GM23248 (cell line): ENCODE measurements at places on chromosomes 11 and 22. TPM values are rescaled to one million over a fixed set of nuclear protein-coding genes. Genes with fewer than 3 reads are reported as not detected.
A peak's percentile ranks its signal among the peaks of the same experiment; 100 is the strongest.

Gene SPA17
- total RNA-seq = 4.9 and 6.5 TPM in 2 replicates

Gene MMP12
- total RNA-seq = 0.51 and 0.76 TPM in 2 replicates

Gene VPREB3
- total RNA-seq = not detected in 2 replicates

Gene ARRB1
- total RNA-seq = 2.1 and 3.1 TPM in 2 replicates

Gene WBP2NL
- total RNA-seq = 0.43 TPM in 1 of 2 replicates, not detected in the other

Gene CBLIF
- not detected in 2 replicates for total RNA-seq

Gene BIK
- total RNA-seq = not detected in 2 replicates

Gene C11orf52
- 2.1 and 3.5 TPM in 2 replicates for total RNA-seq

Gene NECTIN1
- 0.76 and 5.2 TPM in 2 replicates for total RNA-seq

Gene TSPAN32
- not detected in 2 replicates for total RNA-seq

Gene CALCA
- 1.3 TPM in 1 of 2 replicates, not detected in the other for total RNA-seq

Gene ZC3H12C
- 5.1 and 5.3 TPM in 2 replicates for total RNA-seq

Gene DGCR6L
- total RNA-seq = 73.3 and 84.6 TPM in 2 replicates

Gene TRPT1
- 53.7 and 66.0 TPM in 2 replicates for total RNA-seq

Gene MS4A4A
- total RNA-seq = not detected in 2 replicates

- DNase-seq = no peak
Measured at GRCh38 chr11:36380296-36381014, 84.4 kb downstream of the PRR5L start.

DNA sequence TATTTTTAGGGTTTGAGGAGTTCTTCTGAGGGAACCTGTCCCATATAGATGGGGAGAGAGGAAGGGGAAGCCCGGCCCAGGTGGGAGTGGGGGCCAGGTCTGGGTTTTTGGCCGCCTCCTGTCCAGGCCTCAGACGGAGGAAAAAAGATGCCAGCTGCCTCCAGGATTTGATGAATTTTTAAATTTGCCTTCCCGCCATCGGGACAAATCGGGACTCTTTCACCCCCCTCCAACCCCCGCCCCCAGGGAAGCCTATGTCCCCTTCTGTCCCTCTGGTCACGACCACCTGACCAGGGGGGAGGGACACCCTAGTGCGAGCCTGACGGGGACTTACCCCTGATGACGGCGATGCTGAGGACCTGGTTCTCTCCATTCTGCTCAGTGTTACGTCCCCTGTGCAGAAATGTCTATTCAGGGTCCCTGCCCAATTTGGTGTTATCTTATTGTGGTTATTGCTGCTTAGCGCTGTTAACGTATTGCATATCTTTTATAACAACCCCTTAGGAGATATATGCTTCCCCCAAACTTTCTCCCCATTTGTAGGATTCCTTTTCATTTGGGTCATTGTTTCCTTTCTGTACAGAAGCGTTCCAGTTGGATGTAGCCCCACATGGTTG lies 115.9 kb upstream of the GRK3 start:
- DNase-seq = peak; percentile 64

DNA sequence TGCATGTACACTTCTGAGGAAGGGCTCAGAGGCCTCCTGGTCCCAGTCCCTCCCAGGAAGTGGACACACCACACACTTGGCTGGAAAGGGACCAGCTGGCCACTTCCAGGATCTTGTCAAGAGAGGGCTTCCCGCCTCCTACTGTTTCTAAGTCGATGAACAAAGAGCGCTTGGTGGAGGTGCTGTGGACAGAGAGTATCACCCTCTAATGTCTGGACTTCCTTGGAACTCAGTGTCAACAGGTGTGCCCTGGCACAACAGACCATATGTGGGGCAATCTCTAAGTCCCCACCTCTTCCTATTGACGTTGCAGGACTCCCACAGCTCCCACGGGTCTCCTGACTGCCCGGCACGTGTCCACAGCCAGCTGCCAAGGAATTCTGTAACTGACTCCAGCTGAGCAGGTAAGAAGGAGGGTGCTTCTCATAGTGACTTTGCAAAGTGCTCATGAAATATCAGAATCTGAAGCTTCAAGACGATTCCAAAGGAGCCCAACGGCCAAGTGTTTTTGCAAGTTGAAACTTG lies 16.1 kb downstream of the POU2AF1 start:
- DNase-seq = no peak

DNA sequence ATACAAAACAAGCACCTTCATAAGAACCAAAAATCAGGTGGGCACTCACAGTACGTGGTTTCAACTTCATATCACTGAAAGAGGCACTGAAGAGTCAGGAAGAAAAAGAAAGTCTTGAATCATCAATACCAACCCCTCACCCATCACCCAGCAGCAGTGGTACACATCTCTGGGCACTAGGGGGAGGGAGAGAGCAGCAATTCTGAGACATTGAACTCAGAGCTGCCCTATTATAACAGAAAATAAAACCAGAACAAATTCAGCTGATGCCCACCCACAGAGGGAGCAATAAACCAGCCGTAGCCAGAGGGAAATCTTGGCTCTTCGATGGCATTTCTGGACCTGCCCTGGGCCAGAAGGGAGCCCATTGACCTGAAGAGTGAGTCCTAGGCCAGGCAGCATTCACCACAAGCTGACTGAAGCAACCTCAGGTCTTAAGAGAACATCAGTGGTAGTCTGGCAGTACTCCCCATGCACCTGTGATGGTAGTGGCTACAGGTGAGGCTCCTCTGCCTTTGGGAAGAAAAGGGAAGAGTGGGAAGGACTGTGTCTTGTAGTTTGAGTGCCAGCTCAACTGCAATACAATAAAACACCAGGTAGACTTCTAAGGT lies 42.2 kb upstream of the FAM181B start:
- peak; percentile 62 for DNase-seq

DNA sequence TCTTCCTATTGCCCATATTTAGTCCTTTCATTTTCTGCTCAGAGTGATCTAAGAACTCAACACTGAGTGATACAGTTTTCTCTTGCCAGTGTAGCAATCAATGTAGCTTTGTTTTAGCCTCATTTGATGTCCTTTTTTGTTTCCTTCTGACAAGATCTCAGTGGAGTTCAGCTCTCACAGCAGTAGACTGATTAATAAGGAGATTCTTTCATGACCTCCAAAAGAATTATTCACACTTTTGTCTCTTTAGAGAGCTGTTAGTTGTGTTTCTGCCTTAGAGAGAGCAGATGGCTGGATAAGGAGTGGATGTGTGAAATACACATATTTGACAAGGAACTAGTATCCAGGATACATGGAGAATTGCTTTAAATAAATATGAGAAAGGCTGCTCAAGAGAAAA lies 6.6 kb upstream of the TMEM225 start:
- DNase-seq = no peak

DNA sequence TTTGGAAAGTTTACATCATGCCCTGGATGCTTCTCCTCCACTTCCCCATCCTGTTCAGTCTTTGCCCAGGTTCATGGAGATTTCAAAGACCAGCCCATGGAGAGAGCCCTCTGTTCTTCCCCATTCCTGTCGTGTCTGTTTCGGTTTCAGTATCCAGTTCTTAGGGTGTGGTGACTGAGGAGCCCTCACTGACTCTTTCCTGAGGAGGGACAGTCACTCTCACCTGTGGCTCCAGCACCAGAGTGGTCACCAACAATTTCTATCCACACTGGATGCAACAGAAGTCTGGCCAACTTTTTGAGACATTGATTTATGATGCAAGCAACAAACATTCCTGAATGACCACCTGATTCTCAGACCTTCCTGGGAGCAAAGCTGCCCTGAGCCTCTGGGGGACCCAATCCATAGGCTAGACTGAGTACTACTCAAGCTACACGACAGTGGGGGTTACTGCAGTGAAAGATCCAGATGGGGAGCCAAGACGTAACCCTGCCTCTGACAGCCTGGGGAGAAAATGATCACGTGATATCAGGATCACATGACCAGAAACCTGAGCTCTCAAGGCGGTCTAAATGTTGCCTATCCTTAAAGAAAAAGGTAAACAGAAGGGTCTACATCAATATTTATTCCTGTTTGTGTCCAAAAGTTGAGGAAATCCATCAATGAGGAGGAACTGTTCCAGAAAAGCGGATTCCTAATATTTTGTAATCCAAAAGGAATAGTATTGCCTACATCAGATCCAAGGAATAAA lies 76.2 kb upstream of the VPREB1 start:
- peak; percentile 21 for DNase-seq

DNA sequence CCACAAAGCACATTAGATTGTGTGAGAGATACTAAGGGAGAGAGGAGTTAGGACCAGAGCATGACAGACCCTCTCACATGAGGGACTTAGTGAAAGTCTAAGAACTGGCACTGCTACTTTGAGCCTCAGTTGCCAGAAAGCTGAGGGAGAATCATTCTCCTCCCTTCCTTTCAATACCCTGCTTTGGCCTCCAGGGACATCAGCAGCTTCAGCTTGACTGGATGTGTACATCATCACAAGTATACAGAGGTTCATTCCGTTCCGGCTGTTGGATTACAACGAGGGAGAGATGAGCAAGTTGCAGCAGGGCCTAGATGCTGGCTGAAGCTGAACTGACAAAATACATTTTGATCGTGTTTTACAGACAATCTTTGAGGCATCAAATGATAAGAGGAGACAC lies 15.7 kb upstream of the ANO5 start:
- DNase-seq = no peak

DNA sequence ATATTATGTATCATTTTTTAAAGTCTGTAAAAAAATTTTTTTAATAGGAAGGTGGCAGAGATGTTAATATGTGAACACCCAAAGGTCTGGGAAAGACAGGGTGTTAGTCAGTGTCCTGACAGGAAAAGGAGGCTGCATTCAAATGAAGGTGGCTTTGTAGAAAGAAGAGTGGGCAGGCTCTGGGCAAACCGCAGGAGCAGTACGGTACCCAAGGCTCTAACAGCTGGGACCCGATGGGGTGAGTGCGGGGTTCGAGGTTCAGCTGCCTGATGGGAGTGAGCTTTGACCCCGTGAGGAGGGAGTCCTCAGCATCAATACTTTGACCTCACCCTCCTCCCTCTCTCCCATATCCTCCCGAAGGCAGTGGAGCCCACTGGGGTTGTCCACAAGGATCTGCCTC lies 142.5 kb downstream of the C11orf91 start:
- DNase-seq = no peak

- DNase-seq = no peak
Measured at GRCh38 chr22:31339148-31339832, 6.9 kb downstream of the PATZ1 start.

DNA sequence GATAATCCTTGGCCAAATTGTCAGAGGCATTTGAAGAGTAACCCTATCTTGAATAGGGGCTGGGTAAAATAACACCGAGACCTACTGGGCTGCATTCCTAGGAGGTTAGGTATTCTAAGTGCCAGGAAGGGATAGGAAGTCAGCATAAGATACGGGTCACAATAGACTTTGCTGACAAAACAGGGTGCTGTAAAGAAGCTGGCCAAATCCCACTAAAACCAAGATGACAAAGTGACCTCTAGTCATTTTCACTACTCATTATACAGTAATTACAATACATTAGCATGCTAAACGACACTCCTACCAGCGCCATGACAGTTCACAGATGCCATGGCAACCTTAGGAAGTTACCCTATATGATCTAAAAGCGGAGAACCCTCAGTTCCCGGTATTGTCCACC lies 964 bp upstream of the REXO2 start:
- no peak for DNase-seq

- DNase-seq = no peak
Measured at GRCh38 chr11:34750692-34751405, 130.0 kb downstream of the EHF start.

DNA sequence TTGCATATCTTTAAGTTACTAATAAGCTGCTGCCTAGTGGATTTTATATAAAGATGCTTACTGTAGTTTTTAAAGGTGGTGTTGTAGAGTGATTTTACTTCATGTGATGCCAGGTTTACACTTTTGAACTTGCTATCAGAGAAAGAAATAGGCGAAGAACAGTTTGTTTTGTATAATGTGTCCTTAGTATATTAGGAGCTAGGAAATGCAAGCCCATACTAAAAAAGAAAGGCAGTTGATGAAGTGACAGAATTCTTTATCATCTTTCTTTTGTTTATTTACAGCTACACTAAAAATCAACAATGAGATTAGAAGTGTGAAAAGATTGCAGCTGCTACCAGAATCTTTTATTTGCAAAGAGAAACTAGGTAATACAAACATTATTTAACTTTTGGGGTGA lies 12.8 kb downstream of the FBXO7 start:
- DNase-seq = no peak

GRCh38 chr11:100445231-100445735 lies 241.8 kb upstream of the ARHGAP42 start:
- DNase-seq = no peak

- no peak for DNase-seq
Measured at GRCh38 chr11:68321293-68322051, 9.1 kb downstream of the LRP5 start.

DNA sequence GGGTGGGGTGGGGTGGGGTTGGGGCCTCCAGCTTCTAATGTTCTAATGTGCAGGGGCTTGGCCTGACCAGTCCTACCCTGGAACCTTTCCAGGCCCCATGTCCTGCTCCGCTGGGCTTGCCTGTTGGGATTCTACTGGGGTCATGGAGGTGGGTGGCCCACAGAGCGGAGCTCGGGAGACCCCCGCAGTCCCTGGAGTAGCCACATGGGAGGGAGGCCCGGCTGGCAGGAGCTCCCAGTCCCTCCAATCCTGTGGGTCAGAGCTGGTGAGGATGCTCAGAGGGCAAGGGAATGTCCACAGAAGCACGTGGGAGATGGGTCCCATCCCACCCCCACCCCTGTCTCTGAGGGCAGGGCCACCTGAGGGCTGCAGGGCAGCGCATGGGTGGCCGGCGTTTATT lies 2.9 kb downstream of the SEPTIN5 start:
- DNase-seq = no peak

DNA sequence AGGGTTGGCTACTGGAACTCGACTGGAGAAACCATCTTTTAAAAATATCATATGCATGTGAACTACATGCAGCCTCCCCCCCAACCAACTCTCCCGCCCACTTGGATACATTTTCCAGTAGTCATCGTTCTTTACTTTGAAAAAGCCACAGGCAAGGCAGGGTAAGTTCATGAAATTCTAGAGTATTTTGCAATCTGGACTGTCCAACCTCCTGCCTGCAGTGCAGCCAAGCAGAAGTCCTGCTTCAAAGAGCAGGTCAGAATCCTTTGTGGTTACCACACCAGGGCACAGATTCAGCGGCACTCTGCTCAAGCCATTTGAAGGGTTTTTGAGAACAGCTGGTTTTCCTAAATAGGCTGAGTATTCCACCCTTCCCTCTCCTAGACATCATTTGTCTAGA lies 12.1 kb downstream of the ELF5 start:
- peak; percentile 88 for DNase-seq

- no peak for DNase-seq
Measured at GRCh38 chr11:64911142-64911541, 5.9 kb downstream of the ATG2A start.

DNA sequence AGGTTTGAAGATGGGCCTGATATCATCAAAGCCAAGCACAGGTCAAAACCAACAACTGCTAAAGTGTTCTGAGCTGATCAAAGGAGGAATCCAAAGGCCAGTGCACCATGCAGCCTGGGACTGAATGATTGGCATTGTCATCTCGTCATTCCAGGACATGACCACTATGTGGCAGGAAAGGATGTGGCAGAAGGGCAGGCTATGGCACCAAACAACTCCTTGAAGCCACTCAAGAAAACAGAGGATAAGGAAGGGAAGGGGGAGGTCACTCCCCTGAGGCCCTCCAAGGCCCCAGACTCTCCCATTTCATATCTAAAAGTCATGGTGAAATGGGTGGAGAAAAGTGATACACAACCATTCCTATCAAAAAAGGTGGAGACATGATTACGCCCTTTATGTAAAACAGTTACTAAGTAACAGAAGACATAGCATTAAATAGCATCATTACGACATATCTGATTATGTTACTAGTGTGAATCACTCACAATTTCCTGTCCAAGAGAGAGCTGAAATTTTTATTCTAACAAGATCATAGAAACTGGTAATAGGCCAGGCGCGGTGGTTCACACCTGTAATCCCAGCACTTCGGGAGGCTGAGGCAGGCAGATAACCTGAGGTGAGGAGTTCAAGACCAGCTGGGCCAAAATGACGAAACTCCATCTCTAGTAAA lies 49.3 kb downstream of the AHNAK start:
- peak; percentile 87 for DNase-seq
